ENCODE measurements at places on chromosomes 13 and 19. TPM values are rescaled to one million over a fixed set of nuclear protein-coding genes. Genes with fewer than 3 reads are reported as not detected.

DNA sequence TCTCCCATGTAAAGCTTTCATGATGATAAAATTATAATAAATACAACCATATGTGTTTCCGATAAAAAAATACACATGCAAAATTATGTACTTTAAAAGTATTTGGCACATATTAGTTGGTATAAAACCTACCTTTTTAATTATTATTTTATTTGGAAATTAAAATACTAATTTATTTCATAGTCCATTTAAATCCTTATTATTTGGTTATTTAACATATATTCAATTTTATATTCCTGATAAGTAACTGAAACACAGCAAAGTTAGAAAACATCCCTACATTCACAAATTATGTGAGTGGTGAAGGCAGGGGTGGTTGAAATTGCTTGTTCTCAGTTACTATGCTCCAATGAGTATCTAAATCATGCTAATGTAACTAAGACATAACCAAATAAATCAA is 920.5 kb downstream of the SLITRK1 start:
- no peak for DNase-seq

DNA sequence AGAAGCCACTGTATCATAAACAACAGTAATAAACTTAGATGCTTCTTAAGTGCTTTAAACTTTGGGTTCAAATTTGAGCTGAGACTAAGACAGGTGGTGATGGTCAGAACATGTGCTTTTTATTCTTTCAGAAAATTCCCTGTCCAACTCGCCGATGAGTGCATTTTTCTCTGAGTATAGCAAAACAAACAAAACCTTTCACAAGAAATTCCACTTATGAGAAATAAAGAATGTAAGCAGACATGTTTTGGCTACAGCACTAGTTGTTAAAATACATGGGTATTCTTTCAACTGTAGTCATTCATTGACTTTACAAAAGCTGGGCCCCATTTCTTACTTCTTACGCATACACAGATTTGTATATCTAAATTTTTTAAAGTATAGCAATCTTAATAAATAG is 125.6 kb downstream of the SPRY2 start:
- DNase-seq = no peak

GRCh38 chr19:2848616-2849015 is 7.3 kb downstream of the ZNF555 start:
- DNase-seq = no peak

DNA sequence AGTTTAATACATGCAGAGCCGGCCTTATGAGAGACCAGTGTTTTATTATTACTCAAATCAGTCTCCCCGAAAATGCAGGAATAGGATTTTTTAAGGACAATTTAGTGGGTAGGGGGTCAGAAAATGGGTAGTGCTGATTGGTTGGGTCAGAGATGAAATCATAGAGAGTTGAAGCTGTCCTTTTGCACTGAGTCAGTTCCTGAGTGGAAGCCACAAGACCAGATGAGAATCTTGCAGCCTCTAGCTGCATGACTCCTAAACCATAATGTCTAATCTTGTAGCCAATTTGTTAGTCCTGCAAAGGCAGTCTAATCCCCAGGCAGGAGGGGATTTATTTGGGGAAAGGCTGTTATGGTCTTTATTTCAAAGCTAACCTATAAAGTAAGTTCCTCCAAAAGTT is 1163.9 kb downstream of the DIAPH3 start:
- no peak for DNase-seq

- peak; percentile 82 for DNase-seq
Measured at GRCh38 chr19:2648528-2648937, 54.0 kb downstream of the GNG7 start.

DNA sequence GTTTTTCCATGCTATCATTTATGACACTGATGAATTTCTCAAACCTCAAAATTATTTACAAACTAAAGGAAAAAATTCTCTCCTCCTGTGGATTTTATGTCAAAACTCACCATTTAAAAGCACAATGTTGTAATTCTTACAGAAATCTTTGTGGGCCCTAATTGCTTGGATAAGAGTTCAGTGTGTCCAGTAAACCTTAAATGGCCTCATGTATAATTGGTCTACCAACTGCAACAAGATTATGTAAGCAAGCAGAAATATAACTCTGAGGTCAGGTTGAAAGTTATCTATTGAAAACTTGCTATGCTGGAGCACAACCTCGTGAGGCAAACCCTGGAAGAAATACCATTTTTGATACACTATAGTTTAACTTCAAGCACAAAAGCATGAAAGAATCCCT is 22.0 kb downstream of the VWA8 start:
- no peak for DNase-seq

DNA sequence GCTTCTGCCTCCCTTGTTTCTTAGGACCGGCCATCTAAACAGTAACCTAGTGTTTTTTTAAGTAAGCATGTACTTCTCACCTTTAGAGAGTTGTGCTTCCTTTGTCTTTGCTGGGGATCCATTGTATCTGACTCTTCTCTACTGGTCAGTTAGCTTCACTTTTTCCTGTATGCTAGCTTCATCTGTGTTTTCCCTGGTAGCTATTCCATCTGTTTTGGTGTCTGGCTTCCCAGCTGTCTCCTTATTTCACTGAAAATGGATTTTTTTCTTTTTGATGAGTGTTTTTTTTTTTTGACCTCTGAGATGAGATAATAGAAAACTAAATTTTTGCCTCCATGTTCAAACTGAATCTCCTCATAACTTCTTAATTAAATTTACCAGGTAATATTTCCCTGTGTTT is 637.0 kb upstream of the SLC10A2 start:
- no peak for DNase-seq

- DNase-seq = no peak
Measured at GRCh38 chr19:51173681-51174080, 31.6 kb downstream of the SIGLEC7 start.

GRCh38 chr13:40342901-40343300 is 323.5 kb downstream of the FOXO1 start:
- no peak for DNase-seq

DNA sequence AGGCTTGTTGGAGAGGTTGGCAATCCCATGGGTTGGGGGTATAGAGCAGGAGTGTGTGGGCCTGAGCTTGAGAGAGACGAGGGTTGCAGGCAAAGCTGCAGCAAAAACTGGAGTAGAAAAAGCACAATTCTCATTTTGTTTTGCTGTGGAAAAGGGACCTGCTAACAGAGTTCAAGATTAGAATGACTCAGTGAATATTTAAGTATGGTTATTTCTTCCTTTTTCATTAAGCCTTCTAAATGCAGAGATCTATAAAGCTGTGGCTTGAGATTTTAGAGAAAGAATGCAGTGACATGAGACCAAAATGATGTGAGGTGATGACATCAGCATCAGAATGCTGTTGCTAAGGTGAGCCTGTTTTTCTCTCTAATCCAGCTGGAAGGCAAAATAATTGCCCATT is 10.8 kb upstream of the MBNL2 start:
- DNase-seq = no peak

DNA sequence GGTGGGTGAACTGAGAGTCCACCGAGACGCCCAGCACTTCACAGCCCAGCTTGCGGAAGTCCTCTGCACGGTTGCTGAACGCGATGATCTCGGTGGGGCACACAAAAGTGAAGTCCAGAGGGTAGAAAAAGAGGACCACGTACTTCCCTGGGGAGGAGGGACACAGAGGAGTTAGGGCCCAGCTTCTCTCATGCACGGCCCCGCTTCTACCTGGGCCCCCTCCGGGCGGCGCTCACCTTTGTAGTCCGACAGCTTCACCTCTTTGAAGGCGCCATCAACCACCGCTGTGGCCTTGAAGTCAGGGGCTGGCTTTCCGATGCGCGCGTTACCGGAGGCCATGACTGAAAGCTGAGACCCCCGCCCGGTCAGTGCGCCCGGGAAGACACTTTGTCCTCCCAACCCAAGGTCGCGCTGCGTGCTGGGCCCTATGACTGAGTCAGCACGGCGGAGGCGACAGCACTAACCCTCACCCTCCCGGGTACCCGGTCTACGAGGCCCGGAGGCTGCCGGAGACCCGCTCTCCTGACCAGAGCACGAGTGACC is 606 bp downstream of the PRDX2 start:
- peak; percentile 75 for DNase-seq

DNA sequence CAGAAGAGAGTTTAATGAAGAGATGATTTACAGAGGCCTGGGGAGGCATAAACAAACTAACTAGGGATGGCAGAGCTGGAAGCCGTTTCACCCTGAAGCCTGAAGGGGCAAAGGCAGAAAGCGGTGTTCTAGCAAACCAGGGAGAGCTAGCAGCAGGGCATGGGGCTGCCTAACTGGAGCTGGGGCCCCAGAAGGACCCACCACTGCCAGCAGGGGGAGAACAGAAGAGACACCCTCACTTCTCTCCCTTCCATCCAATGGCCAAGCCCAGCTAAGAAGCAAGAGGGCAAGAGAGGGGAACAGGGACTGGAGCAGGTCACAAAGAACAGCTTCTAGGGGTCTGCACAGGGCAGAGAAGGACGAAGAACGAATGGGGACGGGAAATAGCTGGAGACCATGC is 195.5 kb downstream of the KATNAL1 start:
- DNase-seq = no peak

GRCh38 chr19:8085598-8086408 is 33.2 kb downstream of the CCL25 start:
- DNase-seq = no peak

DNA sequence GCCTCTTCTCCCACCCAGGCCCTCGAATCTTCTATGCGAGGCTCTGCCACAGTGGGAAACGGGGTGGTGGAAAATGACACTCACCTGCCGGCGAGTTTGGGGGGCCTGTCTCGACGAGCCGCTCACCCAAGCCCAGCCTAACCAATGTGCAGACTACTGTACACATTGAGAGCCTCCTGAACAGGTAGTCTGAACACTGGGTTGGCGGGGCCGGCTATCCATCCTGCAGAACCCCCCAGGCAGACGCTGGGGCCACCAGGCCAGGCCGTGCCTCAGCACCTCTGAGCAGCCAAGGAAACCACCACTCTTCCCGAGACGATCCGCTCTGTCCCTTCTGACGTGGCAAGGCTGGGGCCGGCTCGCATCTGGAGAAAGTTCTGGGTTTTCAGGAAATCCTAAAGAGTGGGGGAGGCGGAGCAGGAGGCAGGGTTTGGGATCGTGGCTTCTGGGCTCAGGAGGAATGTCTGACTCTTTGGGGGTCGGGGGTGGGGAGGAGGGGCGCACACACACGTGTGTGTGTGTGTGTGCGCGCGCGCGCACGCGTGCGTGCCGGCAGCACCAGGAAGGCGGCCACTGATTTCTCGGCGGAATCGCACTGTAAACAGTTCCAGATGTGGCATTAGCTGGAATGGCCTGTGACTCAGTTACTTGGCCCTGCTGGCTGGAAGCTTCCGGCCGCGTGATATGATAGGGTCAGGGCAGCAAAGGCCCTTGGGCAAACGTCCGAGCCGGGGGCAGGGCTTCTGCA is 18.5 kb downstream of the TMED1 start:
- DNase-seq = no peak

- no peak for DNase-seq
Measured at GRCh38 chr13:60351326-60351725, 45.7 kb upstream of the TDRD3 start.

GRCh38 chr19:19849056-19849455 is 16.6 kb upstream of the ZNF253 start:
- no peak for DNase-seq

GRCh38 chr13:24287748-24288287 is 21.6 kb upstream of the C1QTNF9 start:
- no peak for DNase-seq

- DNase-seq = peak; percentile 59
Measured at GRCh38 chr19:18543814-18544475, 572 bp upstream of the FKBP8 start.

- DNase-seq = no peak
Measured at GRCh38 chr19:14063105-14063504, 1.2 kb upstream of the PALM3 start.

DNA sequence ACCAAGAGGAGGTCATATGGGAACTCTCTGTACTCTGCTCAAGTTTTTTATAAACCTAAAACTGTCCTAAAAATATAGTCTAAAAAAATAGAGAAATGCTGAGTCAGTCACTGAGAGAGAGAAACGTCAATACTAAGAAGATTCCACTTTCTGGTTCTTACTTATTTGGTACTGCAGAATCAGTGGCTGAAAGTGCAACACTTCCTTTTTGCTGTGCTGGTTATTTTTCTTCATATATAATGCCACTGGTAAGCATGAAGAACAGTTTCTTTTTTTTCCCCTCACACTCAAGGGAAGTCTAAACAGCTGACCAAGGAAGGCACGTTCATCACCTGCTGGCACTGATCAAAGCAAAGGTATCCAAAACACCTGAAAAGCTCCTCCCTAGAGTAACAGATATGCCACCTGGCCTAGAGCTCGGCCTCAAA is 44.3 kb upstream of the N4BP2L1 start:
- no peak for DNase-seq

DNA sequence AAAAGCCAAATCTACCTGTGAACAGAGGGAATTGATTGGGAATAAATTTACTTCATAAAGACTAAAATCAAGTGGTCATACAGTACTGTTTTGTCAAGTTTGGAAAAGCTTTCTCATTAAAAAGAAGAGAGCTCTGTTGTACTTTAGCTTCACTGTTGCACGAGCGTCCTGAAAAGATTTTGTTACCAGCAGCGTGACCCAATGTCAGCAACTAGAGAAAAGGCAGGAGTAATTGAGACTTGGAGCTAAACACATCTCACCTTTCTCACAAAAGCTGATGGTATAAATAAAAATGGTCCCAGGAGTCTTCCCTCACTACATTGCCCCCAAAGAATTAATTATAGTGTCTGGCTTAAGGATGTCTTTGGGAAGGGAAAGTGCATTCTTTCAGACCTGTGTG is 613.7 kb downstream of the OLFM4 start:
- DNase-seq = no peak

DNA sequence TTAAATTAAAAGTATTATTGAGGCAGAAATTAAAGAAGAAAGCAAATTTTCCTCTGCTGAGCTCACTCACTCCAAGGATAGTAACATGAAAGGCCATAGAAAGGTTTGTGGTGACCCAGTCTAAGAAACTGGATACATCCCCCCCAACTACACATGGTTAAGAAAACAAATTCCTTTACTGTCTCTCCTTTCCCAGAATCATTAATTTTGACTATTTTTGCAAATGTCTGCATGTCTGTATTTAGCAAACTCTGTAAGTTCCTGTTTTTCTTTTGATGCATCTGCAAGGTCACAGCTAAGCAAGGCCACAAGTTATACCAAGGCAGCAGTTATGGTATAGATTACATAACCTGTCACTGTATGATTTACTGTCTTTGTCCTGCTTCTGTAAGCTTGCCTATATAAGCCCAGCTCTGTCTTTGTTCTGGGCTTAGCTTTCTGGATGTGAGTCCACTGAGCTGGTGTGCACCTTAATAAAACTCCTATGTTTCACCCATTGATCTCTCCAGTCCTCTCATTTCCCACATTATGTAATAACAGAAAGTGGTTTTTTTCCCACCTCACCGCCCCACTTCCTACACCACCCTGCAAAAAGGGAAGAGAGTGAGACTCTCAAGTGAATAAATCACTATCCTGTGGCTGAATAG is 8.5 kb upstream of the ZNF83 start:
- no peak for DNase-seq

Gene DOCK6
- polyA plus RNA-seq = 4.5 TPM

Gene SERTM1
- polyA plus RNA-seq = 0.51 TPM

Gene KIRREL2
- polyA plus RNA-seq = 0.15 TPM

Data from adrenal gland (tissue), 19 donors.